ENCODE measurements at places on chromosomes 16 and 17. TPM values are rescaled to one million over a fixed set of nuclear protein-coding genes. Genes with fewer than 3 reads are reported as not detected.
A peak's percentile ranks its signal among the peaks of the same experiment; 100 is the strongest.

DNA sequence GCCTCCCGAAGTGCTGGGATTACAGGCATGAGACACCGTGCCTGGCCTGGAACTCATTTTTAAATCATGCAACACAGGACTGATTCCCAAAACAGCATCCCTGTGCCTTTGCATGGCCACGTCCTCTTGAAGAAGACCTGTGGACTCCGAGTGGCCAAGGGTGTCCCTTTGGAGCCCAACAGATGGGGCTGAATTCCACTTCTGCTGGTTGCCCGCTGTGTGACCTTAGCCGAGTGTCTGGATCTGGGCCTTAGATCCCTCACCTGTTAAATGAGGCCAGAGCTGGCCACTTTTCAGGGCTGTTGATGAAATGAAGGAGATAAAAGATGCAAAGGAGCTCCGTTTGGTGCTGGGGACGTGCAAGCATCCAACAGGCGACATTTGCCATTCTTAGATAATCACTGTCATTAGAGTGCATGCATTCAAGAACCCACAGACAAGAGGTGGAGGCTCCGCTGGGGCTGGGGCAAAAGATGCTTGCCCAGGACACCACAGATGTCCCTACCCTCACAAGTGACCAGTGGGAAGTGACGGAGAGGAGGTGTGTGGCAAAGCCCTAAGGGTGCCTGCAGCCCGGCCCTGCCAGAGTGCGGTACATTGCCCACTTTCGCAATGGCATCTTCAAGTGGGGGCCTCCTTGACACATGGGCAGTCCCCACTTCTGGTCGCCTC lies 354.1 kb upstream of the TNRC6C start:
- H3K4me3 ChIP-seq = no peak overlapping the region
- DNase-seq = no peak
- H3K27ac ChIP-seq = no peak overlapping the region
- no peaks in the 10 kb centered on the region for H3K36me3 ChIP-seq
- H3K4me1 ChIP-seq = no peaks in the 10 kb centered on the region
- no peaks in the 10 kb centered on the region for H3K27me3 ChIP-seq

FSCN2 gene
- 0.26 TPM for total RNA-seq

GRCh38 chr17:7745748-7746470 lies 28.4 kb downstream of the DNAH2 start:
- DNase-seq = peak; percentile 82
- H3K4me3 ChIP-seq = no peak overlapping the region
- H3K27me3 ChIP-seq = no peaks in the 10 kb centered on the region
- H3K27ac ChIP-seq = no peak overlapping the region

DNA sequence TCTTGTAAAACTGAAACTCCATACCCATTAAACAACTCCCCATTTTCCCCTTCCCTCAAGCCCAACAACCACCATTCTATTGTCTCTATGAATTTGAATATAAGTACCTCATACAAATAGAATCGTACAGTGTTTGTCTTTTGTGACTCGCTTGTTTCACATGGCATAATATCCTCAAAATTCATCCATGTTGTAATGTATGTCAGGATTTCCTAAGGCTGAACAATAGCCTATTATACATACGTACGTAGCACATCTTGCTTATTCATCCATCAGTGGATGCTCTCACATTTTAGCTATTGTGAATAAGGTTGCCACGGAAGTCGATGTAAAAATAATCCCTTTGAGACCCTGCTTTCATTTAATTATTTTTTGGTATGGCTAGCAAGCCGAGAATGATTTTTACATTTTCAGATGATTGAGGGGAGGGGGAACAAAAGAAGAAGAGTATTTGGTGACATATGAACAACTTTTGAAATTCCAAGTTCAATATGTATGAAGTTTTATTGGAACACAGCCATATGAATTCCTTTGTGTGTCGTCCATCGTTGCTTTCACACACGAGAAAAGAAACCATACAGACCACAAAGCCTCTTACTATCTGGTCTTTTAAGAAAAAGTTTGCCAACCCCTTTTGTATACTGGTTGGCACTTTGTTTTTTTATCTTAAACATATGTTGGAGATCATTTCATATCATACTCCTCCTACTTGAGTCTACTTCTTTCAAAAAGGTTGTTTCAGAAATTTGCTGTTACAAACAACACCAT lies 371.2 kb downstream of the NPIPA8 start:
- no peaks in the 10 kb centered on the region for H3K27me3 ChIP-seq
- H3K36me3 ChIP-seq = no peaks in the 10 kb centered on the region
- H3K4me1 ChIP-seq = no peaks in the 10 kb centered on the region
- H3K27ac ChIP-seq = no peak overlapping the region
- DNase-seq = no peak
